ENCODE measurements at places on chromosomes 3 and 15. TPM values are rescaled to one million over a fixed set of nuclear protein-coding genes. Genes with fewer than 3 reads are reported as not detected.

The PCSK6 gene
- 0.28 TPM for total RNA-seq

The LOXL1 gene
- 3.0 TPM for total RNA-seq

The CHRNB4 gene
- total RNA-seq = not detected

The OXTR gene
- total RNA-seq = 0.11 TPM

The CHCHD4 gene
- total RNA-seq = 1.1 TPM

DNA sequence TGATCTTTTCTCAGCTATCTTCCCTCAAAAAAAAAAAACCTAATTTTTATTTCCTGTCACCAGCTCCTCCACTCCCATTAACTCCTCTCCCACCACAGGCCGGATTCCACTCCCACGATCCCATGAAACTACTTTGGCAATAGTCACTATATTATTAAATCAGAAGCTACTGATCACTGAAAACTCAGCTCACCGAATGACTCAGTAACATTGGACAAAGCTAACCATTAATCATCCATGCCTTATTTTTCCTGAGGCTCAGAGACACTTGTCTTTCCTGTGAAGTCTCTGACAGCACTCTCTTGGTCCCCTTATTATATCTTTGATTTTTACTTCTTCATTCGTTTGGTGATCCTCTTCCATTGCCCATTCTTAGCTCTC lies 260.2 kb downstream of the CGGBP1 start:
- no peak for DNase-seq

GRCh38 chr3:88057630-88058305 lies 1.0 kb downstream of the CGGBP1 start:
- no peak for DNase-seq

GRCh38 chr3:25463836-25464418 lies 35.9 kb downstream of the RARB start:
- no peak for DNase-seq

DNA sequence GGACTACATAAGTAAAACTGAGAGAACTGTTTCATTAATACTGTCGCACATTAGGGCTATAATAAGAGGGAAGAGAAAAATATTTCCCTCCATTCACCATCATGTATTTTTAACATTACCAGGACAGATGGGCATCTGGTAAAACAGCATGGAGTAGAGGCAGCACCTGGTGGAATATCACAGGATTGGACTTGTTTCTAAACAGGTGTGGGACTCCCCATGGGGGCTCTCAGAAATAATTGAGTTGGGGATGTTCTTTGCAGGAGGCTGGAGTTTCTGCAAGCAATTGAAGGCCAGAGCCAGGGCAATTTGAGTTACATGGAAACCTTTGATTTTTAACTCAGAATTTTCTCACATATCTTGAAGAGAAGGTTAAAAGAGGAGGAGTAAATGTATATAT lies 8.4 kb upstream of the MINDY2 start:
- no peak for DNase-seq

DNA sequence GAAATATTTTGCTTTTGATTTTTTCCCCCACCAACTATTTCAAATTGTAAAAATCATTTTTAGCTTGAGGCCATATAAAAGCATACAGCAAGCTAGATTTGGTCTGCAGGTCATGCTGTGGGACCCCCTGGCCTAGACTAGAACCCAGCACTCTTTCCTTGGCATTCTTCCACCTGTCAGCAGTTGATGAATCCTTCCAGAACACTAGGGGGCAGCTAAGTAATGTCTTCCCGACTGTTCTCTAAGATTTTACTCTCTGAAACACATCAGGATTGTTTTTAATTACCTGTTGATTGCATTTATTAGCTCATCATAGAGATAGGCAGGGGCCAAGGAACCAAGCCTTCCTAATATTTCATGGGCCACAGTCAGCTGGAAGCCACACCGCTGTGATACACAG lies 174.5 kb downstream of the CACNA1D start:
- no peak for DNase-seq

DNA sequence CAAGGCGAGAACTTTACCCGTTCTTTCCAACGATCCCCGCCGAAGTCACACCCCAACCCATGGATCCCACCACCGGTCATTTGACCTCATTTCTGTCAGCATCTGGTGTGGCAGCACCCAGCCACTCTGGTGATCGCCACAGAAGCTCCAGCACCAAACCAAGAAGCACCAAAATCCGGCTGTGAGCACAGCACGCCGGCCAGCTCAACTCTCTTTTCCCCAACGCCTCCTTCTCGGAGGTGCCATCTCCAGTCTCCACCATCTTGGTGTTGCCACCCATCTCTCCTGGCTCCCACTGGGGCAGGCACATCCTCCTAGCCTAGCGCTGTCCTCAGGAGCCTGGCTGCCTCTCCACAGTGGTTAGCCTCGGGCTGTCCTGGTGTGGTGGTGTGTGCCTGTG lies 6.5 kb downstream of the MUC4 start:
- no peak for DNase-seq

DNA sequence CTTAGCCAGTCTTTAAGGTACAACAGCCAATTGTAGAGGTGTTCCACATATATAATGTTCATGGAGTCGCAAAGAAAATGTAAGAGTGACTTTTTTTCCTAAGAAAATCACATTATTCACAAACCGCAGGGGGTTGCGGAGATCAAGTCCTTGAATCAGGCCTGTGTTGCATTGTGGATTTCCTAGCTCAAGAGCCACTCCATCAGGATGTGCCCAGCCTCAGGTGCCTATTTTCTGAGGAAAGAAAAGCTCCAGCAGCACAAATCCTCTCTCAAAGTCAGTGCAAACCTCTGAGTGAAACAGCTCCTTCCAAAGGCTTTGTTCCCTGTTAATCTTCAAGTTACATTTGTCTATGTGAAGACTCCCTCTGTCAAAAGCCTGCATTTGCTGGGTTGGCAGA lies 349.4 kb downstream of the CLSTN2 start:
- DNase-seq = no peak

- no peak for DNase-seq
These were observed 110.0 kb downstream of the FHIT start for GRCh38 chr3:61141227-61141626.

DNA sequence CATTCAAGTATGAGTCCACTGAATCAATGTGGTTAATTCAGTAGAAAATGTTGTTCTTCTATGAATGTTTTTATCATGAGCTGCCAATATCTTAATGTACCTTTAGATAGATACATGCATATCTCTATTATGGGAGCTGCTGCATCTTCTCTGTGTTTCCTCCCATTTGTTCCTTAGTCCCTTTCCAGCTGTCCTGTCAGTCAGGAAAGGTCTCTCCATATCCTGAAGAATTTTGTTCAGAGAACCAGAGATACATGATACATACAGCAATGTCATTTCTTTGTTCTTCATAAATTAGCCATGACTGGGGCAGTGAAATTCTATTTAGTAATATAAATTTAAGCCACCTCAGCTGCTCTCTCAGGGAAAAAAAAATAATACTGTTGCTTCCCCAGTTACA lies 103.7 kb downstream of the P3H2 start:
- no peak for DNase-seq
